Kidney tubule cell (primary cell): ENCODE measurements at places on chromosomes 2 and 18.

DNA sequence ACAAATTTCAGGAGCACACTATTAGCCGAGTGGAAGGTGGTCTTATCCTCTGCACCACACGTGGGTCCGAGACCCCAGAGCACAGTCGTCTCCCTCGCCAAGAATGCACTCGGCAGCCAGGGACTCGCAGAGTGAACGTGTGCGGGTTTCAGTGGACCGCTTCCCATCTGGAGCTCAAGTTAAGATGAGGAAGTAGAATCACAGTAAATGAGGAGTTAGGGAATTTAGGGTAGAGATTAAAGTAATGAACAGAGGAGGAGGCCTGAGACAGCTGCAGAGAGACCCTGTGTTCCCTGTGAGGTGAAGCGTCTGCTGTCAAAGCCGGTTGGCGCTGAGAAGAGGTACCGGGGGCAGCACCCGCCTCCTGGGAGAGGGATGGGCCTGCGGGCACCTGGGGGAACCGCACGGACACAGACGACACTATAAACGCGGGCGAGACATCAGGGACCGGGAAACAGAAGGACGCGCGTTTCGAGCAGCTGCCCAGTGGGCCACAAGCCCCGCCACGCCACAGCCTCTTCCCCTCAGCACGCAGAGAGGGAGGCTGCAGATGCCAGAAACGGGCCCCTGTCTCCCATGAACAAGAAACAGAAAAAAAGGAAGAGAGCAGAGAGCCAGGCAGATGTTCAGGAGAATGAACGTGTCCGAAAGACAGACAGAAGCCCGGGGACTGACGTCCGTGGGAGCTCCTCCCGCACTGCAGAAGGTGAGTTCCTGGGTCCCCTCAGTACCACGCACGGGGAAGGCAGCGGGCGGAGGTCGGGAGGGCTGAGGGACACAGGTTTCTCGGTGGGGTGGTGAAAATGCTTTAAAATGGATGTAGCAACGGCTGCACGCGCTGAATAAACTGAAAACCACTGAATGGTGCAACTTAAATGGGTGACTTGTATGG, 5.4 kb upstream of the KCNG2 start:
- DNase-seq, result no peak

DNA sequence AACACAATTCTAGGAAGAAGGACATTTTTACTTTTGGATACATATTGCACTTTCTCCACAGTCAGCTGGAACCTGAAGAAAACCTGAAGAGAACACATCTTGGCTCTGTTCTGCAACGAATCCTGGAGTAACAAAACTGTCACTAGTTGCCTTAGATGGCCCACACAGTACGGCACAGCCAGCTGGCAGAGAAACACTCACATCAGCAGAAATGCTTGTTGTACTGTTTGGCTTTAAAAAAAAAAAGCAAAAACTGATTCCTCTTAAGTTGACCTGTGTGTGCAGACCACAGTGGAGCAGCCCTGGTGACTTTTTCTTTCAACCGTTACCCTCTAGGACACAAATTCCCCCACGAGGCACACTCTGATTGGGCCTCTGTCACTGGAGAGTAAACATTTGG, 152.3 kb upstream of the TWIST2 start:
- DNase-seq, result no peak

- no peak for DNase-seq
Measured at GRCh38 chr2:198385856-198386255, 581.5 kb downstream of the PLCL1 start.

DNA sequence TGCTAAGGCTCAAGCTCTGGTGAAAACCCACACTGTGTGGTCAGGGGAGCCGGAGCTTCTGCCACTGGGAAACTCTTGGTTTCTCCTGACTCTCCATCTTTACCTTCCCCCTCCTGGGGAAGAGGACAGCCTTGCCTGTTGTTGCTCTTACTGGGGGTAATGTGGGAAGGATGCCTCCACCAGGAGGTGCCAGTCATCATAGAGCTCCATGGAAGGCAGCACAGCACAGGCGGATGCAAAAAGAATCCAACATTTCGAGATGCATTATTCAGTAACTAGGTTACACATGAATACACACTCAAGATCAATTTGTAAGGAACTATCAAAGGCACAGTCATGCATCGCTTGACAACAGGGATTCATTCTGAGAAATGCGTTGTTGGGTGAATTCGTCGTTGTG, 322.6 kb downstream of the AFF3 start:
- DNase-seq, result peak; percentile 97

DNA sequence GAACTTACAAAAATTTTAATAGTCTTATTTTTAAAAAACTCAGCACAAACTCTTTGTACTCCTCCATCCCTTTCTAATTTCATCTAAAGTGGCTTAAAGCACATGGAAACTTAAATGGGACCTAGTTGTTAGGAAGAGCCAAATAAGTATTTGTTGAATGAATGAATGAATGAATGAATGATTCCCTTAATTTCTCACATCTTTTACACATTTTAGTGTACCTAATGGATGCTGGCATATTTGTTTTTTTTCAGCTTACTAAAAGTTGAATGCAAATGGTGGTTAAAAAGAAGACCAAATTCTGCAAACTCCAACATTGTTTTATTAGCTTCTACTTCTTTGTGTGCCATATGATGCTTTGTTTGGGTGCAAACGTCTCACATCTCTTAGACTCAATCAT, 89.6 kb downstream of the KYNU start:
- DNase-seq, result no peak

DNA sequence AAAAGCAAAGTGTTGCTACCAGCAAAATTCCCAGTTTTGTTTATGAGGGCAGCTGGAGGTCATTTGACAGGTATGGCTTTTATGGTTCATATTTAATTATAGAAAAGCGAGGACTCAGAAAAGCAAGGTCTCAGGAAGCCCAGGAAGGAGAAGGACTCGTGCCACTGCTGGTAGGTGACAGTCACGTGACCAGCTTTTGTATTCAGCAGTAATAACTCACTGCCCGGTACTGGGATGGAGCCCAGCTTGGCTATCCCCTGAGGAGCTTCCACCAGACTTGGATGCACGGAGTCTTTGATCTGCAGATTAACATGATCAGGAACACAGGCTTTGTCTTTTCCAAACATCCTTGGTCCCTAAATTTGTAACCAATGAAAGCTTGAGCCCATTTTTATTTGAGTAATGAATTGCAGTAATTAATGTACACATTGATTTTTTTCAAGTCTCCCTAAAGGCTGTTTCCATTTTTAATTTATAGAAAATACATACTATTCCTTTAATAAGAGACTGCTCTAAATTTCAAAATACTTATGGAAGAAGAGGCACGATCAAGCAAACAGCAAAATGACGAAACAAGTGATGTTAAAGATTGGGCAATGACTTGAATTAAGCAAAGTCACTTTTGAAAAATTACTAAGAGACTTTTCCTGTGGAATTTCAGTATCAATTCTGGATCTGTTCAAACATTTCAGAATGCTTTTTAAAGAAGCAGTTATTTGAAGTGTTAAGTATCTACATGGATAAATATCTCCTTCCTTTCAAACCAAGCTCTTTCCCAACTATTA, 251.7 kb upstream of the HNRNPA3 start:
- DNase-seq, result no peak
